Cerebellum (tissue), 4 donors: ENCODE measurements at places on chromosomes 3 and 15. TPM values are rescaled to one million over a fixed set of nuclear protein-coding genes. Genes with fewer than 3 reads are reported as not detected.

GRCh38 chr15:67048281-67049279 lies 16.8 kb upstream of the SMAD3 start:
- no peak for DNase-seq

- no peak for DNase-seq
These were observed 33.7 kb downstream of the CHD2 start for GRCh38 chr15:92933831-92934230.

The PLSCR5 gene
- not detected for total RNA-seq

GRCh38 chr3:73773233-73773632 lies 148.5 kb upstream of the PDZRN3 start:
- no peak for DNase-seq

The HRH1 gene
- 5.8 TPM for total RNA-seq

DNA sequence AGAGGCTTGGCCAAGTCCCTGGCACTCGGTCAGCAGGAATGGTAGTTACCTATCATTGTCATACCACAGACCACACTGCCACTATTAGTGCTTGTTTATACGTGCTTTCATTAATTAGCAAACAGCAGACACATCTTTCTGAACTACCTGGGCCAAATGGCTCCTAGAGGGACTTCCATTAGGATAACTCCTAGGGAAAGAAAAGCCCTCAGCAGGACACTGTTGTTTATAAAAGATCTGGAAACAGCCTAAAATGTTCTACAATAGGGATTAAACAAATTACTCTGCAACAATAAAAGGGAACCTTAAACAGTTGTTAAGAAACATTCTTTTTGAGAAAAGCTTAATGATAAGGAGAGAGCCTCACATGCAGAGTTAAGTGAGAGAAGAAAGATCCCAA lies 38.5 kb downstream of the ARHGEF3 start:
- DNase-seq = no peak

The COL7A1 gene
- total RNA-seq = 5.8 TPM

The SLITRK3 gene
- 14.3 TPM for total RNA-seq

The C15orf62 gene
- total RNA-seq = 0.27 TPM

- no peak for DNase-seq
These were observed 197.7 kb upstream of the CTNNB1 start for GRCh38 chr3:41001556-41001955.

DNA sequence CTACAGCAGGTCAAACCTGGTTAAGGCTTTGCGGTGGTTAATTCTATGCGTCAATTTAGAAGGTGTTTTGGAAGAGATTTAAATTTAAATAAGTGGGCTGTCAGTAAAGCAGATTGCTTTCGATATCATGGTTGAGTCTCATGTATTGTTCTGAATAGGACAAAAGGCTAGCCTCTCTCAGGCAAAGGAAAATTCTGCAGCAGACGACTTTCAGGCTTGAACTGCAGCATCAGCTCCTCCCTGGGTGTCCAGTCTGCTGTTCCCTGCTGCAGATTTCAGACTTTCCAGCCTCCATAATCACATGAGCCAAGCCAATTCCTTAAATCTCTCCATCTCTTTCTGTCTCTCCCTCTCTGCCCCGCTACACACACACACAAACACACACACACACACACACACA lies 143.2 kb downstream of the TUSC7 start:
- no peak for DNase-seq

- no peak for DNase-seq
These were observed 17.8 kb upstream of the SCAMP5 start for GRCh38 chr15:74977599-74977998.

The SCG5 gene
- total RNA-seq = 76.3 TPM

The RASL12 gene
- total RNA-seq = 5.5 TPM

DNA sequence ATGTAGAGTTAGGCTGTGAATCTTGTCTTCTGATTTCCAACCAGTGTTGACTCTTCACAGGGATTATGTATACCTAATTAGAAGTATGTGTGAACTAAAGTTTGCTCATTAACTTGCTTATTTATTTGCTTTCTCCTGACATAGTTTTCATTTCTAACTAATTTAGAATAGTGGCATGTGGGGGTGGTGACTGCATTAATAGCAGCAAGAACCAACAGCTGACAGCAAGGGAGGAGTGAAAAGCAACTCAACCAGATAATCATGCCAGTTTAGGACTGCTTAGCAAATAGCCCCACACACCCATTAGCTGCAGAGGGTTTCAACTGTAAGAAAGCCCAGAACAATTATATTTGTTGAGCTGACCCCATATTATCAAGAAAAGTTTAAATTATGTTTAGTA lies 3.8 kb downstream of the ST3GAL6 start:
- no peak for DNase-seq

The ACTR8 gene
- 49.7 TPM for total RNA-seq

- no peak for DNase-seq
These were observed 86.3 kb upstream of the XCR1 start for GRCh38 chr3:46113608-46114007.

DNA sequence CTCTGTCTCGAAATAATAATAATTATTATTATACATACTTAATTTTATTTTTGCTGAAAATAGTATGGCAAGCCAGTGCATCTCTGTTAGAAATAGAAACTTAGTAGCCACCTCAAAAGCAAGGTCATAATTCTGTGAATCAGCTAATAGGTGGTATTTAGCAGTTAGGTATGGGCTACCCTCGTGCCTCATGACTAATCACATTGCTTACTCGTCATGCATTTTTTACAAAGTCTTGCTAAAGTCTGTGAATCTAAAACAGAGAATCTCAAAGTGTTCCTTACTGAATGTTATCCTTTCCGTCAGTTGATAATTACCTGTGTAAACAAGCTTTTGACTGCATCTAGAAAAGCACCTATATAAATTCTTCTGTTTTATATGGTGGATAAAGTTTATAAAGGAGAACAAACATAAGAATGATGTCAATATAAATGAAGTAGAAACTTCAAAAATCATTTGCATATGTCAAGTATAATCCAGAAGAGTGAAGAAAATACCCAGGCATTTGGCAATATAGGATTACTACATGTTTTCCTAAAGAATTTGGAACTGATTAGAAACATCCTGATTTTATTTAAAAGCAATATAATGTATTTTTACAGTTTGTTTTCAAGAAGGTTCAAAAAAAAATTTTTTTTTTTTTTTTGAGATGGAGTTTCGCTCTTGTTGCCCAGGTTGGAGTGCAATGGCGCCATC lies 6.2 kb downstream of the PPARG start:
- no peak for DNase-seq
